ENCODE measurements at places on chromosomes 2 and 18. TPM values are rescaled to one million over a fixed set of nuclear protein-coding genes. Genes with fewer than 3 reads are reported as not detected.

DNAJC5G gene
- not detected for total RNA-seq

GRCh38 chr2:31962757-31963361 lies 47.9 kb downstream of the MEMO1 start:
- peaks cover 11% of the 10 kb centered on the region for H3K4me1 ChIP-seq
- no peak overlapping the region for H3K27ac ChIP-seq
- no peak overlapping the region for H3K4me3 ChIP-seq

DNA sequence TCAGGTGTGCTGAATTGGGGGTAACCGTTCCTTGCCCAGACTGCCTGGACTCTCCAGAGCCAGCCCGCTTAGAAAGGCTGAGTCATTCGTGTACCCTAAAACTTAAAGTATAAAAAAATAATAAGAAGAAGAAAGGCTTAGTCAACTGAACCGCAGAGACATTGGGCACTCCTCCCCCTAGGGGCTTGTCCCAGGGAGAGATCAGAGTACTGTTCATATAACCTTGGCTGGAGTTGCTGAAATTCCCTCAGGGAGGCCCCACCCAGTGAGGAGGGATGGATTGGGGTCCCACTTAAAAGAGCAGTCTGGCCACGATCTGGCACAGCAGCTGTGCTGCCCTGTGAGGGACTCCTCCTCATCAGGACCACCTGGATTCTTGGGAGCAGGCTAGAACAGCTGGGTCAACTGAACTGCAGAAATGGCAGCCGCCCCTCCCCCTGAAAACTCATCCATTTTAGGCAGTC lies 37.2 kb downstream of the ANKRD12 start:
- H3K36me3 ChIP-seq, result no peaks in the 10 kb centered on the region
- no peak overlapping the region for H3K4me3 ChIP-seq
- H3K27ac ChIP-seq, result no peak overlapping the region
- H3K27me3 ChIP-seq, result no peaks in the 10 kb centered on the region

GRCh38 chr18:57422313-57422872 lies 12.8 kb upstream of the ONECUT2 start:
- no peak overlapping the region for H3K27ac ChIP-seq
- no peaks in the 10 kb centered on the region for H3K4me1 ChIP-seq
- no peak overlapping the region for H3K4me3 ChIP-seq
- no peaks in the 10 kb centered on the region for H3K36me3 ChIP-seq
- H3K27me3 ChIP-seq, result peaks cover 2% of the 10 kb centered on the region

SPEG gene
- total RNA-seq, result 3.4 TPM

DNA sequence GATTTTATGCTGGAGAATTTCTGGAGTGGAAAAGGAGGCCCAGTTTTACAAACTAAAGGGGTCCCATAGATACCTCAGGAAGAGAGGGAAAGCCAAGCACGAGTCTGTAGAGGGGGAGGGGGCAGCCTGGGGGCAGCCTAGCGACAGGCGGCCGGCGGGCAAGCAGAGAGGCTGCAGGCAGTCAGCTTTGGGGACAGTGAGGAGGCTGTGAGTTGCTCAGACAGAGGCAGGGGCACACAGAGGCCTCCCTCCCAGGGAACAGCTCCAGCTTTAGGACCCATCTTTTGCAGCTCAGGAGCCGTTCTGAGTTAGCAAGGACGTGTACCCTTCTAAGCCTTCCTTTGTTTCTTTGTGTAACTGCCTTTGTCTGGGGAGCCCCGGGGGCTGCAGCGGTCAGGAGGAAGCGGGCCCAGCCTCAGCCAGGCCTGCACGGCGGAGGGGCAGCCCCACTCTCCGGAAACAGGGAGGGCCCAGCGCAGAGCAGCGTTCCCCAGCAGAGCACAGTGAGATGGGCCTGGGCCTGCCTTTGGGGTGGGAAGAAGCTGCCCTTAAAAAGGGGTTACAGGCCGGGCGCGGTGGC lies 41.1 kb upstream of the RALBP1 start:
- no peak for DNase-seq
- H3K27me3 ChIP-seq, result no peaks in the 10 kb centered on the region
- no peak overlapping the region for H3K27ac ChIP-seq
- no peak overlapping the region for H3K4me3 ChIP-seq

- H3K27me3 ChIP-seq, result no peaks in the 10 kb centered on the region
- H3K36me3 ChIP-seq, result peaks cover 2% of the 10 kb centered on the region
- peaks cover 8% of the 10 kb centered on the region for H3K4me1 ChIP-seq
- H3K27ac ChIP-seq, result no peak overlapping the region
- no peak overlapping the region for H3K4me3 ChIP-seq
These were observed 4.3 kb downstream of the PMAIP1 start for GRCh38 chr18:59904011-59904601.

DNA sequence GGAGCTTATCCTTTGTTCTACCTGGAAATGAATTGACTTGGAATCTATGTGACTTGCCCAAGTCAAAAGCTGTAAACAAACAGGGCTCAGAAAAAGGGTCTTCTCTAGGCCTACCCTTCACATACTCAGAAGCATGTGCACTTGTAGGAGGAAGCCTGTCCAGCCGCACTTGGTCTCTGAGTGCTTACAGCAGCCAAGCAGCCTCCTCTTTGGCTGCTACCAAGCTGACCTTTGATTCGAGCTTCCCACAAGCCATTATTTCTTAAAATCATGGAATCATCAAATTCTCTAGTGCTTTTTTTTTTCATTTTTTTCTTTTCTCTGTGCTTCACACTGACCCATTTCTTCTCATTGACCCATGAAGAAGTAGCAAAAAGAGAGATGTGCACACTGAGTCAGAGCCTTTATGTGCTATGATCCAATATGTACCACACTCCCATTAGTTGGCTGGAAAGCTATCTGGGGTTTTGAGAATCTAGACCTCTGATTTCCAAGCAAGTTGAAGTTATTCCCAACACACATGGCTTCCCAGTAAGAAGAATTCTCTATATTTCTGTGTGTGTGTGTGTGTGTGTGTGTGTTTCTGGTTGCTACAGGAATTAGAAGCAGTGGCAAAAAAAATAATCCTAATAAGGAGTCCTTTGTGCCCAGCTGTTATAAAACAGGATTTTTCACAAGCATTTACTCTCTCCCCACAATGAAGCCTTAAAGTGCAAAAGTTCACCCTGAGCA lies 550.3 kb upstream of the TNP1 start:
- no peak overlapping the region for H3K4me3 ChIP-seq
- H3K4me1 ChIP-seq, result no peaks in the 10 kb centered on the region
- no peaks in the 10 kb centered on the region for H3K27me3 ChIP-seq
- H3K36me3 ChIP-seq, result no peaks in the 10 kb centered on the region
- no peak overlapping the region for H3K27ac ChIP-seq
- no peak for DNase-seq

AMER3 gene
- not detected for total RNA-seq

DNA sequence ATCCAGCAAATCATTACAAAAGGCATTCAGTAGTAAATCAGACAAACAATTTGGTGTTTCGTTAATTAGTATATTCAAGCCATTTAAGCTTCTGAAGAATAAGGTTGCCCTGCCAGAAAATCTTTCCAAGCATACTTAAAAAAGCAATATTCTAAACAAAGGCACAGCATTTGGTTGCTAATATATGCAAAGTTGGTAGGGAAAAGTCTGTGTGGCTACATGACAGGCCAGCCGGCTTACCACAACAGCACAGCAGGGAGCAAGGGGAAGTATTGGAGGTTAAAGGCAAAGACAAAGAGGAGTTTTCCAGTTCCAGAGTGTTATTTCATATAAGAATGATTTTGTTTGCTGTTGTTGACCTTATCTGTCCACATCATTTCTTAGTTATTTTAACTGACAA lies 282.3 kb downstream of the MBD5 start:
- H3K27me3 ChIP-seq, result no peaks in the 10 kb centered on the region
- no peaks in the 10 kb centered on the region for H3K4me1 ChIP-seq
- no peak overlapping the region for H3K27ac ChIP-seq
- no peak for DNase-seq
- H3K4me3 ChIP-seq, result no peak overlapping the region

POTEJ gene
- total RNA-seq, result not detected

DNA sequence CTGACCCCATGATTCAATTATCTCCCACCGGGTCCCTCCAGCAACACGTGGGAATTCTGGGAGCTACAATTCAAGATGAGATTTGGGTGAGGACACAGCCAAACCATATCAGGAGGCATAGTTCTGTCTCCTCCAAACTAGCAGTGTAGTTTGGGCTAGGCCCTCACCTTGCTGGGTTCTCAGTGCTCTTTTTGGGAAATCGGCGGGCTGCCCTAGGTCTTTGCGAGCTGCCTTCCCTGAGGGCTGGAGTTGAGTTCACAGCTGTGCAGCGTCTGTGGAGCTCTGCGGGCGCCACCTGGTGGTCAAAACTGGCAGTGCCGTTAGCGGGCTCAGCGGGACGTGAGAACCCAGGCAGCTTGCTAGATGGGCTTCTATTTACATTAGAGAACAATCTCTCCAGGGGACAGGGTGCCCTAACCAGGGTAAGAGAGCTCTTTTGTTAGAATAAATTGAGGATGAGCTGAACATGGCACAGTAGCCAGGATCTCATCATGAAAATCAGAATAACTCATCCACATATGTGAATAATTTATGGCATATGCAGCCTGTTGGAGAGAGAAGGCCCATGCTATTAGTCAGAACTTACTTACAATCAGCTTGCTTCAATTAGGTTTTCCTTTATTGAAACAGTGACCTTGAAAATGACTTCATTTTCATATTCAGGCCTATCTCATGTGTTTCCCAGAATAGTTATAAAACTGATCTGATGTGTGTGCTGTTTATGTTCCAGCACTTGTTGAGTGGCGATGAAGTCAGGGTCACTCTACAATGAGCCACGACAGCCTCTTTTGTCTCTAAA lies 27.4 kb upstream of the YES1 start:
- H3K27me3 ChIP-seq, result no peaks in the 10 kb centered on the region
- no peaks in the 10 kb centered on the region for H3K36me3 ChIP-seq
- no peak overlapping the region for H3K4me3 ChIP-seq

DNA sequence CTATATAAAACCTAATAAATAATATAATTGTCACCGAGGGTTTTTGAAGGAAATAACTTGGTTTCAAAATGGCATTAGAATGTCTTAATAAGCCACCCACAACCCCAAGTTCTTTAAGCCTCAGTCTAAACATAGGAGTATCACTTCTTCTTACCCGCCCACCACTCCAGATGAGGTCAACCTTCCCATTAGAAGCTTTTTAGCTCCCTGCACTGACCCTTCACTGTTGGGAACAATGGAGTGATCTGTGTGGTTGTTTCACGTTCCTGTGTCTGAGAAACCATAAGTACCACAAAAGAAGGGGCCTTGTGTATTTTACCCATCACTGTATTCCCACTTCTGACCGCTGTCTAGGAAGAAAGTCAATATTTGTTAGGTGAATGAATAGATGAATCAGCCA lies 326.3 kb upstream of the ZNF521 start:
- H3K4me3 ChIP-seq, result no peak overlapping the region
- no peaks in the 10 kb centered on the region for H3K36me3 ChIP-seq
- no peaks in the 10 kb centered on the region for H3K27me3 ChIP-seq
- H3K27ac ChIP-seq, result no peak overlapping the region
- no peaks in the 10 kb centered on the region for H3K4me1 ChIP-seq
- DNase-seq, result no peak

- H3K27ac ChIP-seq, result no peak overlapping the region
- no peak for DNase-seq
- H3K4me3 ChIP-seq, result no peak overlapping the region
- no peaks in the 10 kb centered on the region for H3K4me1 ChIP-seq
- H3K27me3 ChIP-seq, result no peaks in the 10 kb centered on the region
- no peaks in the 10 kb centered on the region for H3K36me3 ChIP-seq
These were observed 109.0 kb upstream of the PARD3B start for GRCh38 chr2:204436230-204436629.

GRCh38 chr2:230473378-230473777 lies 57.4 kb downstream of the SP100 start:
- H3K4me3 ChIP-seq, result no peak overlapping the region
- H3K27me3 ChIP-seq, result no peaks in the 10 kb centered on the region
- no peak for DNase-seq
- H3K27ac ChIP-seq, result no peak overlapping the region
- H3K36me3 ChIP-seq, result peaks cover 2% of the 10 kb centered on the region
- no peaks in the 10 kb centered on the region for H3K4me1 ChIP-seq

DTNA gene
- total RNA-seq, result 0.77 TPM

- H3K27ac ChIP-seq, result no peak overlapping the region
- H3K4me3 ChIP-seq, result no peak overlapping the region
- H3K4me1 ChIP-seq, result no peaks in the 10 kb centered on the region
- no peaks in the 10 kb centered on the region for H3K36me3 ChIP-seq
These were observed 90.9 kb downstream of the OSBPL6 start for GRCh38 chr2:178285287-178285615.

DNA sequence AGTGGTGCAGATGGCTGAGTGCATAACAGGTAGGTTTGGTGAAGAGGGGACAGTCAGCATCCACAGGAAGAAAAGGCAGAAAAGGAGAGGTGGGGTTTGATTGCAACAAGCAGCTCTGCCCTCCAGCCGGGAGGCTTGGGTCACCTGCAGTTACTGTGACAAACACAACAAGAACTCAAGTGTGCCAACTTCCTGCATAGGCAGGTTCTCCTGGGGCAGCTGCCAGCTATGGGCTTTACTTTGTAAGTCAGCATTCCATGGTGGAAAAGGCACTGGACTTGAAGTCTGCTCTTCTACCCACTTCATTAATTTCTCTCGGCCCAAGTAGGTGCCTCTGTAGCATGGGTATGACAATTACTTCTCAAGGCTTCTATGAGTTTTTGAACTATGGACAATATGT lies 98.9 kb downstream of the MYT1L start:
- H3K27ac ChIP-seq, result no peak overlapping the region
- no peaks in the 10 kb centered on the region for H3K27me3 ChIP-seq
- no peak for DNase-seq
- H3K36me3 ChIP-seq, result no peaks in the 10 kb centered on the region
- no peak overlapping the region for H3K4me3 ChIP-seq
- no peaks in the 10 kb centered on the region for H3K4me1 ChIP-seq

GRCh38 chr2:195572895-195573683 lies 83.9 kb upstream of the SLC39A10 start:
- no peaks in the 10 kb centered on the region for H3K27me3 ChIP-seq
- no peaks in the 10 kb centered on the region for H3K36me3 ChIP-seq
- DNase-seq, result no peak
- peaks cover 4% of the 10 kb centered on the region for H3K4me1 ChIP-seq
- H3K4me3 ChIP-seq, result no peak overlapping the region

DNA sequence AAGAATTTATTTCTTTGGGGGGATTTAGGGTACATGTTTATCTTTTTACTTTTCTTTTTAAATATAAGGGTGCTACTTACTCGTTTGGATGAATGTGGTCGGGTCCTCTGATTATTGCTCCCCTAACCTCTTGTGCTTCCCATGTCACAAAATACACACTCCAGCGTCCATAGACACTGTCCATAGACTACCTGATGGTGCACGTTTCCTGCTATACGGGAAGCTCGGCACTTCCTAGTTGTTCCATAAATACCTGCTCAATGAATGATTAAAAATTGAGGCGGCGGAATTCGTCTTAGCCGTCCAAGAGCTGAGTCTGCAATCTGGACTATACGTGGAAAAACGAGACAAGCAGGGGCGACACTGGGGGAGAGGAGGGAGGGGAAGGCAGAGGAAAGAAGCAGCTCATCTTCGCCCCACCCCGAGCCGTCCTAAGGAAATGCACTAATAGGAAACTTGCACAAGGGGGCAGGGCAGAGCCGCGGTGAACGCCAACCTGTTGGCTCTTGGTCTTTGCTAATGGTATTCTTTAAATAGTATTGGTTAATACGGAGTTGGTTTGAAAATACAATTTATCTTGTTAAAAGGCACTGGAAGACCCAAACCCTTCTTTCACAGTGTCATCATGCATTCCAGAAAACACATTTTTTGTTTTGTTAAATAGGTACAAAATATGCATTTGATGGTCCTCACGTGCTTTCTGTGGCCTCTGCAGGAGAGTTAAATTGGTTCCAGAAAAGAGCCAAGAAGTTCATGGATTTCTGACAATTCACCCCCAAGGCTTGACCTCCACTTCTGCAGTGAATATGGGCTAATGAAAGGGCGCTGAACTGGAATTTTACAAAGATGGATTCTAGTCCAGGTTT lies 73.0 kb upstream of the KCTD1 start:
- no peaks in the 10 kb centered on the region for H3K27me3 ChIP-seq
- H3K36me3 ChIP-seq, result no peaks in the 10 kb centered on the region
- H3K27ac ChIP-seq, result peak overlapping the region; percentile 54
- H3K4me3 ChIP-seq, result peak overlapping the region; percentile 54
- no peaks in the 10 kb centered on the region for H3K4me1 ChIP-seq
